Activated CD8-positive, alpha-beta memory T cell treated with anti-CD3 and anti-CD28 coated beads, Interleukin-2, amount 10 ng/mL, durations not matched to agents 7 days and 5 days (primary cell): ENCODE measurements at places on chromosomes 16 and 17. TPM values are rescaled to one million over a fixed set of nuclear protein-coding genes. Genes with fewer than 3 reads are reported as not detected.
A peak's percentile ranks its signal among the peaks of the same experiment; 100 is the strongest.

BRD7 gene
- total RNA-seq = 102 TPM

DNA sequence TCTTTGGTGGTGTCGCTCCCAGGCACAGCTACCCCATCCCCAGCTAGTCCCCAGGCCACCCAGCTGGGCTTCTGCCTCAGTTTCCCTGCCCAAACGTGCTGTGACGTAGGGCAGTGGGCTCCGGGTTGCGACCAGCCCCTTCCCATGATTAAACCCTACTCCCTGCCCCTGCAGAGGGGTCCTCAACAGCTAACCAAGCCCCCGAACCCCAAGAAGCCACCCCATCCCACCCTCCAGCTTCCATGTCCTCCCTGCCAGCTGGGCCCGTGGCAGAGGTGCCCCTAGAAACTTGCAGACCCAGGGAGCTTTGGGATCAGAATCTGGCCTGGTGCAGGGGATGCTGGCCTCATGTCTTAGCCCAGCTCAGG lies 879 bp upstream of the NTN3 start:
- H3K27ac ChIP-seq = no peak overlapping the region
- H3K4me3 ChIP-seq = no peak overlapping the region
- no peak for DNase-seq
- H3K36me3 ChIP-seq = no peaks in the 10 kb centered on the region
- peaks cover 51% of the 10 kb centered on the region for H3K27me3 ChIP-seq

- H3K36me3 ChIP-seq = no peaks in the 10 kb centered on the region
- DNase-seq = no peak
- no peaks in the 10 kb centered on the region for H3K27me3 ChIP-seq
- H3K27ac ChIP-seq = no peak overlapping the region
Measured at GRCh38 chr17:70278844-70279462, 109.6 kb downstream of the KCNJ2 start.

GRCh38 chr17:45172541-45173286 lies 11.0 kb downstream of the HEXIM2 start:
- H3K4me1 ChIP-seq = peaks cover 21% of the 10 kb centered on the region
- H3K27me3 ChIP-seq = no peaks in the 10 kb centered on the region
- peak overlapping the region; percentile 48 for H3K4me3 ChIP-seq
- H3K27ac ChIP-seq = peak overlapping the region; percentile 89
- peak; percentile 62 for DNase-seq
- H3K36me3 ChIP-seq = peaks cover 2% of the 10 kb centered on the region

GRCh38 chr17:76714822-76715495 lies 4.2 kb upstream of the MXRA7 start:
- peak overlapping the region; percentile 49 for H3K4me3 ChIP-seq
- peak; percentile 86 for DNase-seq
- H3K27me3 ChIP-seq = no peaks in the 10 kb centered on the region
- peaks cover 56% of the 10 kb centered on the region for H3K4me1 ChIP-seq
- H3K36me3 ChIP-seq = peaks cover 56% of the 10 kb centered on the region
- H3K27ac ChIP-seq = peak overlapping the region; percentile 94

NDRG4 gene
- total RNA-seq = 2.5 TPM

DNA sequence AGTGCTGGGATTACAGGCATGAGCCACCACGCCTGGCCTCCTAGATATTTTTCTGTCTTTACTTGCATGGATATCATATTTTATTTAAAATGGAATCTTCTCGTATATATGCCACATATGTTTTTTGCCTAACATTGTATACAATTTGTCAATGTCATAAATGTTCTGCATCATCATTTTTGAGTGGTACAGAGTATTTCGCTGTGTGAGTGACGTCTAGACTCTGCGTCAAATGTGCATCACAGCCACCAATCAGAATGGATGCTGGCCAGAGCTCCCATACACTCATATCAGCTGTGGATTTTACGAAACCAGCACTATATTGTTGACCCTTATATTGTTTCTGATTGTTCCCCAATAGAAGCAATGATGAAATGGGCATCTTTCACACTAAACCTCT lies 57.2 kb downstream of the ERCC4 start:
- no peak overlapping the region for H3K4me3 ChIP-seq
- H3K27me3 ChIP-seq = peaks cover 13% of the 10 kb centered on the region
- H3K4me1 ChIP-seq = peaks cover 2% of the 10 kb centered on the region
- no peaks in the 10 kb centered on the region for H3K36me3 ChIP-seq
- DNase-seq = no peak

NECAB2 gene
- not detected for total RNA-seq

GRCh38 chr17:337866-338265 lies 14.7 kb downstream of the RPH3AL start:
- peaks cover 32% of the 10 kb centered on the region for H3K27me3 ChIP-seq
- no peaks in the 10 kb centered on the region for H3K4me1 ChIP-seq
- H3K27ac ChIP-seq = no peak overlapping the region
- no peaks in the 10 kb centered on the region for H3K36me3 ChIP-seq
- no peak for DNase-seq

OTOA gene
- 0.38 TPM for total RNA-seq

DNA sequence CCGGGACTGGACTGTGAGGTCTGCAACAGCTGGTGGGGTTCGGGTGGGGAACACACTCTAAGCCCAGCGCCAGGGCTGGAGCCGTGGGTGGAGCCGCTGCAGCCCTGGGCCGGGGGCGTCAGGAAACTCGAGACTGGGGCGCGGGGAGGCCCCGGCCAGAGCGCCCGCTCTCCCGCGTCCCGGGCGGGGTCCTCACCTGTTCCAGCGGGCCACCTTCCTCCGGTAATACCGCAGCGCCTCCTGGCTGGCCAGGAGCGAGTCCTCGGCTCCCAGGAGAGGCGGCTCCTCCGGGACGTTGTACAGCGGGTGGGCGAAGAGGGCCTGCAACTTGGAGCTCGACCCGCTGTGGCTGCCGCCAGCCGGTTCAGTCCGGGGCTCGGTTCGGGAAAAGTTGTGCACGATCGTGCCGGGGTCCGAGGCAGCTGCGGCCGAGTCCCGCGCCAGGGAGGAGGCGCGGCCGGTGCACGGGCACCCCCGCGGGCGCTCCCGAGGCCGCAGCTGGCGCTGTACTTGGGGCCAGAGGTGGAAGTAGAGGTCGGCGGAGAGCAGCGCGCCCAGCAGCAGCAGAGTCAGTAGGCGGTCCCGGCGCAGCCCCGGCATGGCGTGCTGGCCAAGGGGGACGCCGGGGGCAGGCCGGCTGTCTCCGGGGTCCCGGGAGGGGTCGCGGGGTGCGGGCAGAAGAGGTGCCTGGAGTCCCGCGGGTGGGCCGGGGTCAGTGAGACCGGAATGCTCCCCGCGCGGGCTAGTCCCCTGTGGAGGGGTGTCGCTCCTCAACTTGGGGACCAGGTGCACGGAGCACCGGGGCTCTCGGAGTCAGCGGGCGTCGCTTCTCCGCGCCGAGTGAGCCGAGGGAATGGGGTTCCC lies 868 bp downstream of the FAM20A start:
- H3K4me3 ChIP-seq = no peak overlapping the region
- no peak for DNase-seq
- H3K27ac ChIP-seq = no peak overlapping the region
- H3K4me1 ChIP-seq = peaks cover 13% of the 10 kb centered on the region
- H3K36me3 ChIP-seq = no peaks in the 10 kb centered on the region

CA7 gene
- total RNA-seq = not detected

GRCh38 chr17:14731591-14731990 lies 430.7 kb downstream of the HS3ST3B1 start:
- H3K27ac ChIP-seq = no peak overlapping the region
- H3K4me1 ChIP-seq = no peaks in the 10 kb centered on the region
- H3K36me3 ChIP-seq = no peaks in the 10 kb centered on the region
- no peak for DNase-seq
- no peaks in the 10 kb centered on the region for H3K27me3 ChIP-seq

GRCh38 chr17:1312261-1312870 lies 32.9 kb downstream of the TRARG1 start:
- DNase-seq = no peak
- peaks cover 17% of the 10 kb centered on the region for H3K27me3 ChIP-seq
- no peak overlapping the region for H3K4me3 ChIP-seq

DNA sequence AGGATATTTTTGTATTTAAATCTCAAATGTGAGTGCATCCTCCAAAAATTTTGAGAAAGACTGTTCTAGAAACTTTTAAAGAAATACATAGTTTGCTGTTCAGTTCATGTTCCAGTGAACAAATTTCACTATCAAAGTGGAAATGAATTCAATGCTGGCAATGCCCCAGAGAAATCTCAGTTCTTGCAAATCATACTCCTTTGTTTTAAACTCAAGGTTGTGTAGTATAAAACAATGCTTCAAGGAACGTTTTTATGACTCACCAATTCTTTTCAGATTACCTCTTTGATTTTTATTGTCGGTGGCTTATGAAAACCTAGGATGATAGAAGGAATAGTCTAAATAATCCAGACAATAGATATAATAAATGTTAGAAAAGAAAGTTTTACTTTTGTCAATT lies 17.6 kb downstream of the LPCAT2 start:
- H3K27me3 ChIP-seq = peaks cover 6% of the 10 kb centered on the region
- H3K27ac ChIP-seq = no peak overlapping the region
- H3K4me1 ChIP-seq = no peaks in the 10 kb centered on the region

TAT gene
- total RNA-seq = not detected

HAP1 gene
- 0.15 TPM for total RNA-seq

- H3K4me3 ChIP-seq = no peak overlapping the region
- no peaks in the 10 kb centered on the region for H3K27me3 ChIP-seq
- no peaks in the 10 kb centered on the region for H3K4me1 ChIP-seq
Measured at GRCh38 chr17:6994666-6995256, 1.1 kb upstream of the ALOX12 start.

EVI2B gene
- total RNA-seq = 49.4 TPM

DNA sequence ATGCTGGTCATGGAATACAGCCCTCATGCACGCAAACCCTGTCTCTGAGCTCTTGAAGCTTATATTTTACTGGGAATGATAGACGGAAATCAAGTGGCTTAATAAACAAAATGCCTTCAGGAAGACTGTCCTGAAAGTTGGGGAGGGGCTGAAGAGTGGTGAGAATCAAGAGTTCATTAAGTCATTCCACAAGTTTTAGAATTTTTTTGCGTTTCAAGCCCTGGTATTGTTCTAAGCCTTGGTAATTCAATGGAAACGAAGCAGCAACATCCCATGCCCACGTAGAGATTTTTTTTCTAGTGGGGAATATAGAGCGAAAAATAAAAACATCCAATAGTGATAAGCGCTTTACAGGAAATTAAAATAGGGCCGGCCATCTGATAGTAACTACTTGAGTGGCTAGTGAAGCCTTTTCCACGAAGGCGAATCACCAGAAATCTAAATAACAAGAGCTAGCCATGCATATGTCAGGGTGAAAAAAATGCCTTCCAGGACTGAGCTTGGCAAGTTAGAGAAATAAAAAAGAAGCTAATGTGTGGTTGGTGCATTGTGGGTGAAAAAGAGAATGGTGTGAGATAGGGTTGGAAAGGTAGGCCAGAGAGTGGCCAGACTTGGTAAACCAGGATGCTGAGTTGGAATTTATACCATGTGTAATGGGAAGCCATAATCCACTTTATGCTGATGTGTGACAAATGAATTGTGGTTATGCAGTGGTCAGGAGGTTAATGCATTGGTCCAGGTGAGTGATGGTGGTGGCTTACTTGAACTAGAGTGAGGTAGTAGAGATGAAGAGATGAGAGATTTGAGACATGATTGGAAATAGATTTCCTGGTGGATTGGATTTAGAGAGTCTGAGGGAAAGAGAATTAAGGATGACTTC lies 772 bp downstream of the PFAS start:
- peak overlapping the region; percentile 100 for H3K27ac ChIP-seq
- H3K27me3 ChIP-seq = no peaks in the 10 kb centered on the region
- peaks cover 31% of the 10 kb centered on the region for H3K4me1 ChIP-seq
- peaks cover 14% of the 10 kb centered on the region for H3K36me3 ChIP-seq

TMEM100 gene
- total RNA-seq = not detected

DNA sequence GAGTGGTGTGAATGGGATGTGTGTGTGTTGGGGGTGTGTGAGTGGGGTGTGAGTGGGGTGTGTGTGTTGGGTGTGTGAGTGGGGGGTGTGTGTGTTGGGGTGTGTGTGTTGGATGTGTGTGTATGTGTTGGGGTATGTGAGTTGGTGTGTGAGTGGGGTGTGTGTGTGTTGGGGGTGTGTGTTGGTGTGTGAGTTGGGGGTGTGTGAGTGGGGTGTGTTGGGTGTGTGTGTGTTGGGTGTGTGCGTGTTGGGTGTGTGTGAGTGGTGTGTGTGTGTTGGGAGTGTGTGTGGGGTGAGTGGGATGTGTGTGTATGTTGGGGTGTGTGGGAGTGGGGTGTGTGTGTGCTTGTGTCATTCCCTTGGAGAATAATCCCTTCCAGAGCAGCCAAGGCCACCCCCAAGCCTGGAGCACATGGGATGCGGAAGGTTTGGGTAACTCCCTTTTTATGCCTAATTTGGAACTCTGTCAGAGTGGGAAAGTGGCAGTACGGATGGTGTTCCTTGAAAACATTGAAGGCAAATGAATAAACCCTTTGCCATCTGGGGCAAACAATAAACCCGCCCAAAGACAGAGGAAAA lies 14.3 kb downstream of the RNF213 start:
- peaks cover 55% of the 10 kb centered on the region for H3K36me3 ChIP-seq
- H3K4me3 ChIP-seq = no peak overlapping the region
- no peak for DNase-seq
- peak overlapping the region; percentile 17 for H3K27ac ChIP-seq
- H3K4me1 ChIP-seq = peaks cover 43% of the 10 kb centered on the region

KRT20 gene
- total RNA-seq = not detected

DNA sequence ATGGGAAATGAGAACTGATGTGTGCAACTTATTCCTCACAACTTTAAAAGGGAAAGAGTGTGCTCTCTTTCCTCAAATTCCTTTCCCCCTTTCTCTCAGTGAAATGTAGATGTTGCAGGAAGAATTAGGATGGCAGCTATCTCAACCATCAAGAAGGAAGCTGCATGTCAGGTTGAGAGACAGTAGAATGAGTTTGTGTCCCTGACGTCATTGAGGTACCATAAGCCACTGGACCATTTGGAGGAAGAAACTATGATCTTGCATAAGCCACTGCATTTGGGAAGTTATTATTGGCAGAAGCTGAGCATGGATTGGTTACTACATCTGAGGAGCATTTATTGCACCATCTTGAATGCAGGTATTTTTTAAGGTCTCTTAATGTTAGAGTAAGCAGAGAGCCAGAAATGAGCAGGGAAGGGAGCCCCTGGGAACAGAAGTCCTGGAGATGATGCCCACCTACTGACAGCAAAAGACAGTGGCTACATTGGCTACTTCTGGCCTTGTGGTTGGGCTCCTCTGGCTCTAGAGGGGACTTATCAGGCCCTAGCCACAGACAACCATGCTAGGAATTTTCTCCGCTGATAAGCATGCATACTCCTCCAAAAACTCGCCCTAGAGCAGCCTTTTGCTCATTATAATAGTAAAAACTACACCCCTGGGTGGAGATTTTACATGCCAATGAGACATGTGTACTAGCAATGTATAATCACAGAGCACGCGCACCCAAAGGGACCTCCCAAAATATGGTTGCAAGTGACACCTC lies 249.0 kb upstream of the SALL1 start:
- H3K27me3 ChIP-seq = no peaks in the 10 kb centered on the region
- no peak overlapping the region for H3K4me3 ChIP-seq
- H3K36me3 ChIP-seq = no peaks in the 10 kb centered on the region
- no peaks in the 10 kb centered on the region for H3K4me1 ChIP-seq
- DNase-seq = no peak
- no peak overlapping the region for H3K27ac ChIP-seq
